EH (cell line): ENCODE measurements at places on chromosomes 6 and 20.

DNA sequence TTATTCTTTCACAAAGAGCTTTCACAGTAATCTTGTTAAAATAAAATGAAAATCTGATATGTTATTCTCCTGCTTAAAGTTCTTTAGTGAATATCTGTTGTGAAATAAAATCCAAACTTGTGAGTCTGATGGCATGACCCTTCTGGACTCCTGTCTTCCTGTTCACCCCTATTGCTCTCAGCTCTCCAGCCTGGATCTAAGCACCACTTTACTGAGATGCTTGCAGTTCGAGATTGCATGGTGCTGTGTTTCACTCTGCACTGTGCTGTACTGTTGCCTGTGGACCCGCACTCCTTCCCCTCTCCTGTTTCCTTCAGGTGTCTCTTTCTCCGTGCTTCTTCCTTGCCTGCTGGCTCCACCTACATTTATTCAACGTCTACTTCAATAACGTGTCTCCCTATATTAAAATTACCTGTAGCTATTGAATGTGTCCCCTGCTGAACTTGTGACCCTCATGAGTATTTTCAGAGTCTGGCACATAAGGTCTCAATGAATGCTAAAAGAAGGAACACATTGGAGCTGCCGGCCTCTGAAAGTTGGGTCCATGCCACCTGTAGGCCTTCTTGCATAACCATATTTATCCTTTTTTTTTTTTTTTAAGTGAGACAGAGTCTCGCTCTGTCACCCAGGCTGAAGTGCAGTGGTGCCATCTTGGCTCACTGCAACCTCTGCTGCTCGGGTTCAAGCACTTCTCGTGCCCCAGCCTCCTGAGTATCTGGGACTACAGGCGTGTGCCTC lies 100.1 kb downstream of the ARID1B start:
- DNase-seq, result no peak

DNA sequence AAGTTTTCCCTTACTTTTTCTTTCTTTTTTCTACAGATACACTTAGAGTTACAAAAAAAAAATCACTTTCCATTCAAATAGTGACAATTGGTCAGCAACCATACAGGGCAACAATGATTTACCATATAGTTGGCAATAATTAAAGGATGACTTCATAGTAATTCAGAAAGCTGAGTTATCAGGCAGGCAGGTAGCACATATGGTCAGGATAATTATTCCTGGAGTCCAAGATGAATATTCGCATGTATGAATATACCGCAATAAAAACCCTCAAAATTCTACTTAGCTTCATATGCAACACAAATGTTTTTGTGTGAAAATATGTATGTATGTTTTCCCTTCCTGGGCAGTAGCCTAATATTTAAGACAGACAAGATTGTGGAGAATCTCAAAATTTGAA lies 34.5 kb downstream of the COL19A1 start:
- no peak for DNase-seq

DNA sequence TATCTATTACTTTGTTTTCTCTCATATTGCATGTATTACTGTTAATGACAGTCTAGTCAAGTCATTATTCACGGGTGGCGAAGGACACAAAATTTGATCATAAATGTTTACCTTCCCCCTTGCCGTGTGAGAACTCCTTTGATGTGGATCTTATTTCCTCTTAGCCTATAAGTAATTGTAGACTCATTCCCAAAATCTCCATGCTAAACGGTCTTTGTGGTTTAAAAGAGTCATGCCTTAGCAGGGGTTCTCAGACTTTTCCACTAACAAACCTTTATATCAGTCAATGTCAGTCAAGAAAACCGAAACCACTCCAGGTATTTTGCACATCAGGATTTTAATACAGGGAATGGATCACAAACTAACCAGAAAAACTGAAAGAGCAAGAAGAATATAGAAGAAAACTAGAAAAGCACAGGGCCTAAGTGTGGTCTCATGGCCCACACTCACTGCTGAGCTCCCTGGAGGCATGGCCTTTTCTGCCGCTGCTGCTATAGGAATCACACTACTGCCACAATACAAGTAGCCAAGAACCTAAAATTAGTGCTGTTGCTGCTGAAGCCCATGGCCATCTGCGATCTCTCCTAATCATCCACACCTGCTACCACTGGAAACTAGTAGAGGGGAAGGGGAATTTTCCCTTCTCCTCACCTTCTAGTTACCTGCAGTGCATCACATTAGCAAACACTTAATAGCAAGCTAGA lies 186.0 kb upstream of the POU3F2 start:
- DNase-seq, result no peak

DNA sequence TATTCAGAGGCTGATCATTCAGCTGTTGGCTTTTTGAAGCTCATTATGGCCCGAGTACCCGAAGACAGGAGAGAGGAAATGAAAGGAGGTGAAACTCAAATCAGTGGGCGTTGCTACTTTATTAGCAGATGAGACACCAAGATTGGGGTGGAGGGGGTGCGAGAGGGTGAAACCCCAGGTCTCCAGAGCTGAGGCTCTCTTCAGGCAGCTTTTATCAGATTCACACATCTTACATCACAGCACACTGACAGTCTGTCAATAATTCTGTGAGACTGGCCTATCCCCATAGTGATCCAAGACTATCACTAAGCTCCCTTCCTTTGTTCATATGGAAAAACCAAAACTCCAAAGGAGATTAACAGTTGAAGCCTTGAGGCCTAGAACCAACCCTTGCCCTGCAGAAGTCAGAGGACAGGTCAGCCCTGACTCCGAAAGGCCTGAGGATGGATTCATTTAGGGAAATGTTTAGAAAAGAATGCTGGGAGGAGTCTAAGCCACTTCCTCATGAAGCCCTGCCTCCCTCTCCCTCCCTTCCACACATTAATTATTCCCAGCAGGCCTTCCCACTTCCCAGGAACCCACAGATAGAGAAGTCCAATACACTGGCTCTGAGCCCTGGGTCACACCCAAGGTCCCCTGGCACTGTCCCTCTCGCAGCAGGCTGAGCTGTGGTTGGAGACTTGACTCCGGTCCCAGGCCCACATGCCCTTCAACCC lies 23.2 kb downstream of the TRERF1 start:
- DNase-seq, result peak; percentile 81

DNA sequence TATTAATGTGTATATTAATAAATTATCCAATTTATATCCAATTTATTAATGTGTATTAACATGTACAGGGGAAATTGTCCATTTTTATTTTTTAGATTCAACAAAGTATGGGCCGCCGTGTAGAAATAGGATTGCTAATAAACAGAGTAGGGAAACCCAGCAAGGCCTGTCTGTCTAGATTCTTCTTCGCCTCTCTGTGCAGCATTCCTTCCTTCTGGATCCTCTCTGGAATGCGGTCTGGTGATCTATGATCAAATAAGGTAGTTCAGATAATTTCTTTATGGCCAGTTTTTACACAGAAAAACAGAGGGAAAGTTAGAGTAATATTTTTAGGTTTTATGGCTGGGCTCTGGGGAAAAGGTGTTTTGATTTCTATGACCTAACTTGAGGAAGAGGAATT lies 19.9 kb upstream of the HFE start:
- no peak for DNase-seq

GRCh38 chr6:13277231-13277630 lies 51.1 kb downstream of the TBC1D7 start:
- no peak for DNase-seq

- peak; percentile 60 for DNase-seq
These were observed 201.8 kb downstream of the GRIK2 start for GRCh38 chr6:101595276-101595675.
